ENCODE measurements at places on chromosomes 7 and 10.
A peak's percentile ranks its signal among the peaks of the same experiment; 100 is the strongest.

DNA sequence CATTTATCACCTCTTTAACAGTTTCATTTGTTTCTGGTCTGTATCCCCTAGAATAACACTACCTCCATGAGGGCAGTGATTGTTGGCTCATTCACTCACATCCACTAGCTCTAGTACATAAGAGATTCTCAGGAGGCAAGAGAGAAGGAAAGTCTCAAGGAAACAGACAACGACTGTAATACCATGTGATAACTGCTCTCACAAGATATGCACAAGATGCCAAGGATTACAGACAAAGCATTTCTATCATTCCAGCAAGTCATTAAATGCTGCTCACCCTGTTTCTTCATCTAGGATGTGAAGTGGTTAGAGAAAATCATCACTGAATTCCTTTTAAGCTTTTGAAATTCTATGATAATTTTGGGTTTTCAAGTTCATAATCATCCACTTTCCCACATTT lies 115.3 kb downstream of the HIBADH start:
- DNase-seq, result no peak

- no peak for DNase-seq
These were observed 11.5 kb upstream of the FGFR2 start for GRCh38 chr10:121609426-121610380.

- no peak for DNase-seq
These were observed 10.5 kb downstream of the DDX56 start for GRCh38 chr7:44563171-44563679.

- DNase-seq, result no peak
These were observed 121.8 kb downstream of the ARID5B start for GRCh38 chr10:62023329-62023728.

GRCh38 chr10:113162960-113163359 lies 212.9 kb downstream of the TCF7L2 start:
- no peak for DNase-seq

- DNase-seq, result peak; percentile 61
These were observed 93.1 kb upstream of the SLC26A5 start for GRCh38 chr7:103538964-103539709.

DNA sequence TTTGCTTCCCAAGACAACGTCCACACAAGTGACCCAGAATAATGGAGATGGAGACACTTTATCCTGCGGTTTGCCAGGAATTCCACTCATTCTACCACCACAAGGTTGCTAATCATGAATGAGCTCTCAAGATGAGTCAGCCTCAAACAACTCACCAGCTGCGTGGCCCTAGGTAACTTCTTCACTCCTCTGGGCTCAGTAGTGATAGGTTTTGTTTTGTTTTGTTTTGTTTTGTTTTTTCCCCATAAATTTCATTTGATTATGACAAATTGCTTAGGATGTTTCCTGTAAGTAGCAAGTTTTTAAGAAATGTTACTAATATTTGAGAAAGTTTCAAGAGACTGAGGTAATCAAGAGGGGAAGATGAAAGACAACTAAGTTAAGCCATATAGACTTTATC lies 286.8 kb downstream of the PARD3 start:
- DNase-seq, result no peak
